ENCODE measurements at places on chromosomes 6 and 20.

DNA sequence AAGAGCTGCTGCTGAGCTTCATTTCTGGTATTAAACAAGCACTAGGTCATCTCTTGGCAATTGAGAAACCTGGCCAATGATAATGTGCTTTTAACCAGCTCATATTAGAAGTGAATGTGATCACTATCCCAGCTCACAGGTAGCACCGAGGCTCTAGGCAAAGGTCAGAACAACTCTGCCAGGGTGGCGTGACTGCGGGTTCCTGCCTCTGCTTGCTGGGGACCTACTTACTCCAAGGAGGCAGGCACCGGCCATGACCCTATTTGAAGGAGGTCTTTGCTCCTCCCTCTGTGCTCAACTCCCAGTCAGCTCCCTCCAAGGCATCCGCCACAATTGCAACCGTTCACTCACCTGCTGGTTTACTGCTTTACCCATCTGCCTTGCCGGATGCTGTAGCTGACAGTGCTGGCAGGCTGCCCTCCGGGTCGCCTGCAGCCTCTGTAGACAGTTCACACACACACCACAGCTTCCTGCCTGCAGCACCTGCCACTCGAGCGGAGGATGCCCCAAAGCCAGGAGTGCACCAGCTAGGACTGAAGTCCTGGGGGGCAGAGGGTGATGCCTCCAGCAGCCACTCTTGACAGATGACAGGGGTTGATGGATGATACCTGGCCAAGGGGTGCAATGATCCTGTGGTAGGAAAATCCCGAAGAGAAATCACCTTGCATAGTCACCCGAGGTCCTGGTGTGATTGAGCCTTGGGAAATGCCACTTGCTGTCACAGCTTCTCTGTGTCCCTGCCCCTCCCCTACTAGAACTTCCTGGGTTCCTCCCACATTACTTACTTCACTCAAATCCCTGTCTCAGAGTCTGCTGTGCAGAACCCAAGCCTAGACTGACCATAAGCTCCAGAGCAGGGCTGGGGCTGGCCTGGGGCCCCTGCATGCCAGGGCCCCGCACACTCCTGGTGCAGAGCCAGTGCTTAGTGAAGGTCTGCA lies 8.8 kb upstream of the VSX1 start:
- no peak for DNase-seq

DNA sequence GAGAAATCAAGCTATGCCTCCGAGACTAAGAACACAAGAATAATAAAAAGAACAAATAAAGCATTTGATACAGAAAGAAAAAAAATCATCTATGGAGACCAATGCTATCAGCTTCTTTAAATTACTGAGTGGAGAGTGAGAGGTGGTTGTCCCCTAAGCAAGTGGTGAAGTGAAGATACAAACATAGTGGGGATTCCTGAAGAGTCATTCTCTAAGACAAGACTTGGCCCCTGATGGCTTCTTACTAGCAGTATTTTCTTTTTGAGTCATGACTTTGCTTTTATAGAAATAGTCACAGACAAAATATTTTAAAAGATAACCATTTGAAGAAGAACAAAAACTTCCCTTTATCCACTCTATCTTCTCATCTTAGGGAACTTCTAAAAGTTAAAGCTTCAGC lies 261.4 kb upstream of the PRDM1 start:
- peak; percentile 49 for DNase-seq

DNA sequence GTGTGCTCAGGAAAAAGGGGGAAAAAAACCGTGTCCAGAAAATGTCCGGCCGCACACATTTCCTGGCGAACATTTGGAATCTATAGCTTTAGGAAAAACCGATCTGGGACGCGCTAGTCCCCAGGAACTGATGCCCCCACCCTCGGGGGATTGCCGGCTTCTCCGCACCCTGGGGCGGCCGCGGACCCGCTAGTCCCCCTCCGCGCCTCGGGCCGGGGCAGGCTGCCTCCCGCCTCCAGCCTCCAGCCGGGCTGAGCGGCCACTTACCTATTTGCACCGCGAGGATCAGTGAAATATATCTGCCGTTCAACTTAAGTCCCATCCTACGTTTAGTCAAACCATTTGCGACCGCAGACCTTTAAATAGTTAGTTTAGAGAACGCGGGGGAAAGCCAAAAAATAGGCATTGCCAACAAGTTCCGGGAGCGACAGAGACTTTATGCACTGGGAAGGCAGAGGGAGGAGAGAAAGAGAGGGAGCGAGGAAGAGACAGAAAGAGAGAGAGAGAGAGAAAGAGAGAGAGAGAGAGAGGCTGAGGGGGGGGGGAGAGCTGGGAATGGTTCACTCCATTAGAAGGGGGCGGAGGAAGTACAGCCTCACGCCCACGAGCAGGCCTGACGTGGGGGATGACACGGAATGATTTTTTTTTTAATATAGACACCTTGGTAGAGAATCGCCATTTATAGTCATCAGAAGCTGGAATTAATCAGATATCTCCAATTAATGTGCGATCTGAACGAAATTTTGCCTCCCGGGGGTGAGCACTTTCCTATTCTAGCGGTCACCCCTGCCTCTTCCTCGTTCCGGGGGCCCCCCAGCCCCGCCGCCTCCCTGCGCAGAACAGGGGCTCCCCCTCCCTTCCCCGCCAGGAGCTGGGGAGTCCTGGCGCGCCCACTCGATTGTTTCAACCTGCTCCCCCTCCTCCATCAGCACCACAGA lies at the start of gene NRN1:
Gene NRN1 (minus strand): TSS at position 498 of the 938 bp plus-strand sequence. CDS start 176 bp downstream, at position 322.
- DNase-seq, result no peak

GRCh38 chr6:21450149-21450548 lies 143.4 kb upstream of the SOX4 start:
- no peak for DNase-seq

DNA sequence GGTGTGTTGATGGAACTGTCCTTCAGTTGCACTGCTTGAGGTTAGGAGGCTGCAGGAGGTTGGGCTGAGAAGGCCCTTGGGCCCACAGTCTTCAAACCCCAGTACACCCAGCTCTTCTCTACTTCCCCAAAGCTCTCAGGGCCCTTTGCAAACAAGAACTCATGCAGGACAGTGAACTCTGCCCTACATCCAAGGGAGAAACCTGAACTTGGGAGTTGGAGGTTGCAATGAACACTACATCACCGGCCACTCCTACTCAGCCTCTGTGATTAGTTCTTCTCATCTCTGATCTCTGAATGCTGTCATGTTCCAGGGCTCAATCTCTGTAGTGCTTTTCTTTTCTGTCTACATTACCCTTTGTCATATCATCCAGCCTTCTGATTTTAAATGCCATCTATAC lies 148.5 kb upstream of the PDE7B start:
- no peak for DNase-seq

DNA sequence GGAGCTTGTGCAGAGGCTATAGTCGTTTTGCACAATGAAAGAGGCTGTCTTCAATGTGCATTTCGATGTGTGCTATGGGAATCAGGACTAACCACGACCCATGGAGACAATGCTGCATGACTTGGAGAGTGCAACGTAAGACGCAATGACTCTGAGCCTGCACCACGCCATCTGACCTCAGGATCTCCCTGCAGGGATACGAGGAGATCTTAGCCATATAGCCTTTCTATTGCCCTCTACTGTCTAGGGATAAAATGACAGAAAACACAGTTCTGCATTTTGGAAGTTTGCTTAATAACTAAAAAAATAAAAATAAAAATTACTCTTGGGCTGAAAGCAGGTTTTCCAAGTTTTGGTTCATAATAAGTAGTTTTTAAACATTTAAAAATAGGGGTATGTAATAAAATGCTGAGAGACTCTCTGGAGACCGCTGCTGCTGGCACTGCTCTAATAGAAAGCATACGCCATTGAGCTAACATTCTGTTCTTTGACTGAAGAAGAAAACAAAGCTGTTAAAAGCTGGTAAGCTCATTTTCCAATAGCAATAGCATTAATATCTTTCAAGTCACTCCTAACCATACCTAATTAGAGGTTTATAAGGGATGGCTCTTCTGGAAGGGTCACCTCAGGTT lies 87.2 kb downstream of the PDE7B start:
- DNase-seq, result peak; percentile 39

DNA sequence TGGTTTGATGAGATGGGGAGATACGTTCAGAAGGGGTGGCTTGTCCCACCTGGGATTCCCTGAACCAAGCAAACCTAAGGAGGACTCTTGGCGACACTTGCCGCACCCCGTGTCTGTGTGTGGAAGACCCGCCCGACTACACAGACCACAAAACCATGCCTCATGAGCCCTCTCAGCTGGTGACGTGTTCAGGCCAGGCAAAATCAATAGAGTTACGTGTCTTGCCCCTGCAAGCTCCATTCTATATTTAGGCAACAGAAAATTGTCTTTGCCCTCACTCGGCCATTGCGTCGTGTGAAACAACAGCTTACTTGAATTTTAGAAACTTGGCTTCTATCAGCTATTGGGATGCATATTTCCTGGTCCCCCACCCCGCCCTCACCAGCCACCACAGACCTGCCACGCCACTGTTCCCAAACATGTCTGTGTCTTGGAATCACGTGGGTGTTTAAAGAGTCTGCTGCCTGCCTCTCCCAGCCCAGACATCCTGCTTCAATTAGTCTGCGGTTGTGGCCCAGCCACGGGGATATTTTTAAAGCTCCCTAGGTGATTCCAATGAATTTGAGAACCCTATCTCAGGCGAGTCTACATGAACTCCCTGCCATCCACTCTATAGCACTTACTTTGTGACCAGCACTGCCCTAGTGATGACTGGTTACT lies 279.2 kb upstream of the EXOC2 start:
- DNase-seq, result peak; percentile 85

Data from adipocyte (in vitro differentiated cells).